H7 (cell line): ENCODE measurements at places on chromosomes 1 and 21. TPM values are rescaled to one million over a fixed set of nuclear protein-coding genes. Genes with fewer than 3 reads are reported as not detected.

Gene NTMT2
- total RNA-seq = 0.28 TPM in 1 of 2 replicates, not detected in the other

DNA sequence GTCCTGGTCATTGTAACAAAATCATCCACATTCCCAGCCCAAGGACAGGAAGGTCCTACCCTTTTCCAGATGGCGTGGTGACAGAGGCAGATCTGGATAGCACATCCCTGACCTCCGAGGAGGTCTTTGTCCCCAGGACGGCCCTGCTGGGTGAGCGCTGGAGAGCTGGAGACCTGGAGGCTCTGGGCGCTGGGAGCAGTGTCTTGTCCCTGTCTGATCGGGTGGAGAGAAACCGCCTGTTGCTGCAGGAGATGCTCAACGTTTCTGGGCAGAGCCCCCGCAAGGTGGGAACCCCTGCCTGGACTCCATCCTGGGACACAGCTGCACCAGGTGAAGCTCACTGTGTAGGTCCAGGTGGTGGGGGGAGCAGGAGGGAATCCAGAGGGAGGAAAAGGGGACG, 4.1 kb downstream of the KIAA1614 start:
- DNase-seq = no peak

DNA sequence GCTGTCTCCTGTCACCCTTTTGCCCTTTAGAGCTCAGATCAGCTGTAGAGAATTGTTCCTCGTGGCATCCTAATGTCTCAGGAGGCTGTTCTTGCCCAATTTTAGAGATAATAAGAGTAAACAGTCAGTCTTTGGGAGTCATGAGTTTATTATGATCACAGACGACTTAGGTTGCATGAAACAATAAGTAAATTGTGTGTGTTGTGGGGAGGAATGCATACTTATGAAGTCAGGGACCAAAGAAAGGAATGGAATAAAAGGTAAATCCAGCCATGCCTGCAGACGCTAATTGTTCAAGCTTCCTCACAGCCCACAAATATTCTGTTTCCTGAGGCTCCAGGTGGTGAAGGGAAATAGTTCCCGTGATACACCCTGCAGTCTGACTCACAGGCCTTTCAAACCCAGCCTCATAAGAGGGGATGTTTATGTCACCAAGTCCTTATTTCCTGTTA, 897 bp downstream of the EPHX4 start:
- DNase-seq = no peak

Gene FAM78B
- total RNA-seq = 2.3 and 4.5 TPM in 2 replicates

Gene CD101
- total RNA-seq = 0.31 and 0.70 TPM in 2 replicates

Gene CXADR
- total RNA-seq = 96.2 and 113 TPM in 2 replicates
